ENCODE measurements at places on chromosomes 16 and 17. TPM values are rescaled to one million over a fixed set of nuclear protein-coding genes. Genes with fewer than 3 reads are reported as not detected.

DNA sequence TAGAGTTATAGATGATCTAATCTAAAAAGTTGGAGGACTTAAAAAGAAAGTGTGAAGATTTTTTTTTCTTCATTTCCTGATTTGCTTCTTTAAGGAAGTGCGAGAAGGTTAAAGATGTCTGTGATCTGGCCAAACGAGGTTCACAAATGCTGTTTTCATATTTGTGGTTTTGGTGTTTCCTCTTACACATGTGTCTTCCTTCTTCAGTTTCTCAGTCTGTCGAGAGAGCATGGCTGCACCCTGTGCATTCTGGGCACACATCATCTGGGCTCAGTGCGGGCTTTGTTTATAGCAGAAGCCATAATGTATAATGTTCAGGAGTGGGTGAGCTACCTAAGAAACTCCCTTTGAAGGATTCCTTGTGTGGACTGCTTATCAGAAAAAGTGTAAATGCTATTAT, 260.4 kb upstream of the TBX2 start:
- H3K4me3 ChIP-seq: no peak overlapping the region
- no peak for DNase-seq
- peak overlapping the region; percentile 26 for H3K27ac ChIP-seq
- H3K27me3 ChIP-seq: no peaks in the 10 kb centered on the region
- no peaks in the 10 kb centered on the region for H3K36me3 ChIP-seq

GRCh38 chr17:27489045-27489715, 32.9 kb downstream of the KSR1 start:
- no peak overlapping the region for H3K4me3 ChIP-seq
- H3K36me3 ChIP-seq: no peaks in the 10 kb centered on the region
- DNase-seq: peak; percentile 41
- H3K4me1 ChIP-seq: peaks cover 55% of the 10 kb centered on the region
- peak overlapping the region; percentile 66 for H3K27ac ChIP-seq
- H3K27me3 ChIP-seq: no peaks in the 10 kb centered on the region

DNA sequence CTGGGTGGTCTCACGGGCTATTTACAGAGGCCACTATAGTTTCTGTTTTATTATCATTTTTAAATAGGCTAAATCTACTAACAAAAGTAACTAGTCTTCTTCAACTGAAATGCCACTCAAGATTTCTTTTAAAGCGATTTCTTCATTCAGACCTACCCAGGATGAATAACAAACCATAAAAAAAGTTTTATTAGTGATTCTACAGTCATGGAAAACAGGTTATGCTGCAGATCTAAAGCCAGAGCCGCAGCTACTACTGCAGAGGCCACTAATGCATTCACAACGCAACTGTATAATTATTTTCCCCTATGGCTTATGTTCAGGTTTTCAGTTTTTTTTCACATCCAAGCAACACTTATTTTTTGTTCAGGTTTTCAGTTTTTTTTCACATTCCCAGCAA, 136.2 kb upstream of the AXIN2 start:
- DNase-seq: peak; percentile 26

GRCh38 chr17:76687298-76688164, 23.2 kb downstream of the MXRA7 start:
- DNase-seq: no peak
- H3K4me3 ChIP-seq: no peak overlapping the region
- peak overlapping the region; percentile 86 for H3K27ac ChIP-seq
- H3K36me3 ChIP-seq: no peaks in the 10 kb centered on the region

DNA sequence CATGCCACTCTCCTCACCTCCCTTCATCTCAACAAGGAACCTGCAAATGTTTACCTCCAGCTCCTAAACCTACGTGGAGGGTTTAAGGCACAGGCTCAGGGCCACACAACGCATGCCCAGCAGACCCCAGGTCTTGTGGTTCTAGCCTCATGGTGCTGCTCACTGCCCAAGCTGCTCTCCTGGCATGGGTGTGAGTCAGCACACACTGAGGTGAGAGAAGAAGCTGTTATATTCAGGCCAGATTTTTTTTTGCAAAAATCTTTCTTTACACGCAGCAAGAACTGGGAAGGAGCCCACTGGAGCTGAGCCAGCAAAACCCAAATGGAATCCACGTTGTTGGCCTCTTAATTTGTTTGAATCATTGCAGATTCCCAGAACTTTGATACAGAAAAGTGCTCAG, 5.5 kb upstream of the C16orf96 start:
- no peak overlapping the region for H3K27ac ChIP-seq
- H3K36me3 ChIP-seq: no peaks in the 10 kb centered on the region
- no peak overlapping the region for H3K4me3 ChIP-seq
- no peaks in the 10 kb centered on the region for H3K4me1 ChIP-seq
- H3K27me3 ChIP-seq: no peaks in the 10 kb centered on the region

DNA sequence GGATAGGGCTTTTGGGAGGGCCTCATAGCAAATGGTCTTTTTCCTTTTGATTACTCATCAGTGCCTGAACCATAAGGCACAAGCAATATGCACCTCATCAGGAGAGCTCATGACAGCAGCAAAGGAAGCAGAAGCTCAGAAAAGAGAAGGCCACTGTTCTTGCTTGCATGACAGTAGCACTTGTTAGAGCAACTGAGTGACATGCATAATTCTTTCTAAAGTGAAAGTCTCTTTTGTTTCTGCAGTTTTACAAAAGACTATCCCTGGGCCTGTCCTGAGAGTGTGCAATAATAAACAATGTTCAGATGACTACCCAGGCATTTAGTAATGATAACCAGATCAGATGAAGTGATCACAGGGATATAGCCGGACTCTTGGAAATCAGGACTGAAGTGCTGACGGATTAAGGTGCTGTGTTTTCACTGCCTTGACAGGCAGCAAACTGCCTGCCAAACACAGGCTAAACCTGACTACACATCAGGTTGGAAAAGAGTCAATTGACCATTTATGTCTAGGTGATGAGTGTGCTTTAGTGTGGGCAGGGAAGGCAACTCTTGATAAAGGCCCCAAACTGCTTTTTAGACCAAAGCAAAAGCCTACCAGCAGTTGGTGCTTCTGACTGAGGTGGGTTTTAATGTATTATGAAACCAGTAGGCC, 1860.3 kb downstream of the TP53TG3F start:
- DNase-seq: no peak
- no peaks in the 10 kb centered on the region for H3K27me3 ChIP-seq
- H3K4me1 ChIP-seq: no peaks in the 10 kb centered on the region
- H3K36me3 ChIP-seq: no peaks in the 10 kb centered on the region
- H3K4me3 ChIP-seq: no peak overlapping the region

DNA sequence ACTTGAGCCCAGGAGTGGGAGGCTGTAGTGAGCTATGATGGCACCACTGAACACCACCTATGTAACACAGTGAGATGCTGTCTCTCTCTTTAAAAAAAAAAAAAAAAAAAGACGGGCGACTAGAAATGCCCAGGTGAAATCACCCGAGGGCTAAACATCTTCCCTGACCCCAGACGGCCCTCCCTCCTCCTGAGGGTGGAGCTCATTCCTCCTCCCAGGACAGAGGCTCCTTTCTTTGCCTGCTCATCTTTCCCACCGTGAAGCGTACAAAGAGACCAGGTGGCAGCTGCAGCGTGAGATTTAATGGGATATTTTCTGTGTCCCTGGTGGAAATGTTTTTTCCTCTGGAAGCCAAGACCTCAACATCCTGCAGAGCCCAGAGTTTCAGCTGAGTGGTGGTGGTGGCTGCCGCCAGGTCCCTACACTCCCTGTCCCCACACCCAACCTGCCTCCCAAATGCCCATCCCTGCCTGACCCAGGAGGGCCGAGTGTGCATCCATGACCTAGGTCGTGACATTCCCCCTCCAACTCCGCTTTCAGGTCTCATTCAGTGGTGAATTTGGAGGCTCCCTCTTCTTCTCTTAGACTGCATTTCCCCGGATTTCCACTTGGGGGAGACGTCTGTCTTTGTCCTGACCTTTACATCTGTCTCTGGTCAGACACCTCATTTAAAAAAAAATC, 14.4 kb upstream of the GPRC5B start:
- DNase-seq: peak; percentile 73
- no peak overlapping the region for H3K27ac ChIP-seq
- no peak overlapping the region for H3K4me3 ChIP-seq
- H3K4me1 ChIP-seq: no peaks in the 10 kb centered on the region
- no peaks in the 10 kb centered on the region for H3K27me3 ChIP-seq

GRCh38 chr17:80518392-80518791, 26.2 kb upstream of the RPTOR start:
- H3K4me1 ChIP-seq: no peaks in the 10 kb centered on the region
- no peak overlapping the region for H3K27ac ChIP-seq
- DNase-seq: no peak
- no peaks in the 10 kb centered on the region for H3K36me3 ChIP-seq

DNA sequence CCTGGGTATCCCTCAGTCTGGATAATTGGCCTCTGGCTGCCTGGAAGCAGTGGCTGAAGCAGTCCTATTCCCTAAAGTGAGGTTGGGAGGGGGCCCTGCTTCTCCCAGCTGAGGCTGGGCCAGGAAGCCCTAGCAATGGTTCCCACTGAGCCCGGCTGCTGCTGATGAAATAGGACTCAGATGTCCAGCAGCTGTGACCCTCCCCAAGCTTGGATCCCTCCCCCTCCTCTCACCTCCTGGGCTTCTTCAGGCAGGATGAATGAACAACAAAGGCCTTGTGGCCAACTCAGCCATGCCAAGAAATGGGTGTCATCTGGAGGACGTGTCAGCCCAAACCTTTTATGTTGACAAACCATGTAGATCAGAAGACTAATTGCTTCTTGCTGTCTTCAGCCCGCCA, 42.0 kb downstream of the AXIN2 start:
- no peak for DNase-seq
- no peaks in the 10 kb centered on the region for H3K36me3 ChIP-seq
- no peak overlapping the region for H3K27ac ChIP-seq
- H3K4me3 ChIP-seq: no peak overlapping the region
- H3K27me3 ChIP-seq: no peaks in the 10 kb centered on the region

GRCh38 chr16:69747115-69747514, 7.6 kb downstream of the NOB1 start:
- no peak for DNase-seq
- no peak overlapping the region for H3K27ac ChIP-seq
- no peaks in the 10 kb centered on the region for H3K27me3 ChIP-seq
- H3K36me3 ChIP-seq: no peaks in the 10 kb centered on the region
- H3K4me1 ChIP-seq: no peaks in the 10 kb centered on the region
- H3K4me3 ChIP-seq: no peak overlapping the region

DNA sequence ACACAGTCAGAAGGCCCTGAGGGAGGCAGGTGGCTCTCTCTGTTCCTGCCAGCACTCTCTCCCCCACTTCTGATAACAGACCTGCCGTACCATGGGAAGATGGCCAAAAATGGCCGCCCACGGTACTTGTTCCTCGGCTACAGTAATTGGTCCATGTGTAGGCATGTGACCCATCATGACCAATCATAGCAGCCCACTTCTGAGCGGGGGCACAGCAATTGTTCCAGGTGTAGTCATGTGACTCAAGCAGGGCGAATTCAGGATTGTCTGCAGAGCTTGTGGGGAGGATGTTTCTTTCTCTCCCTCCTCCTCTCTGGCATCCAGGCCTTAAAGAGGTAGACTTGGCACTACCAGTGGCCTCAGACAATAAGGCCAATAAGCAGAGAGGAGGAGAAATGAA, 250.4 kb downstream of the MRTFB start:
- H3K36me3 ChIP-seq: no peaks in the 10 kb centered on the region
- DNase-seq: no peak
- no peak overlapping the region for H3K4me3 ChIP-seq
- H3K27ac ChIP-seq: no peak overlapping the region

DNA sequence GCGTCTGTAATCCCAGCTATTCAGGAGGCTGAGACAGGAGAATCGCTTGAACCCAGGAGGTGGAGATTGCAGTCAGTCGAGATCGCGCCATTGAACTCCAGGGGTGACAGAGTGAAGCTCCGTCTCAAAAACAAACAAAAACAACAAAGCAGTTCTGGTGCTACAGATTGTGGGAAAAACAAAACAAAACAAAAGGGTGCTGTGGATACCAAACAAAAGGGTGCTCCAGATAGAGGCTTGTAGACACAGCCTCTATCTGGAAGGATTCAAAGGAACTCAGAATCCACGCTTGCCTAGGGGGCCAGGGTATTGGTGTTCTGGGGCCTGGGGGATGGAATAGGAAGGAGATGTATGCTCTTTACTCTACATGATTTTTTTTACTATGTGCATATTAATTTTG, 2.5 kb downstream of the MYLK3 start:
- H3K27ac ChIP-seq: no peak overlapping the region
- H3K4me3 ChIP-seq: no peak overlapping the region
- no peak for DNase-seq

GRCh38 chr17:73394512-73395450, 83.0 kb upstream of the CDC42EP4 start:
- H3K36me3 ChIP-seq: no peaks in the 10 kb centered on the region
- no peak overlapping the region for H3K4me3 ChIP-seq
- no peak for DNase-seq
- H3K27ac ChIP-seq: no peak overlapping the region
- no peaks in the 10 kb centered on the region for H3K4me1 ChIP-seq
- no peaks in the 10 kb centered on the region for H3K27me3 ChIP-seq

DNA sequence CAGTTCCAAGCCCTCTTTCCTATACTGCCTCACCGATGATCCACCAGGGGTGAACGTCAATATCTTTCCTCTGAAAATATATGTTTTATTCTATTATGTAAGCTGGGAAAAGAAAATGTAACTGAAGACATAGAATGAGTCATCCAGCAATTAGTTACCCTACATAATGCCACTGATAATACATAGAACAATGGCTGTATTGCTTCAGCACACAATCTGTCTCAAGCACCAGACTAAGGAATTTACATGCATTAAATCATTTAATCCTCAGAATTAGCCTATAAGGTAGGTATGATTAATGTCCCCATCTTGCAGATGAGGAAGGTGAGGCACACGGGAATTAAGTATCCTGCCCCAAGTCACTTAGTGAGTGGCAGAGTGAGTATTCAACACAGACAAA, 472.8 kb downstream of the TOX3 start:
- no peaks in the 10 kb centered on the region for H3K27me3 ChIP-seq
- H3K36me3 ChIP-seq: no peaks in the 10 kb centered on the region

DNA sequence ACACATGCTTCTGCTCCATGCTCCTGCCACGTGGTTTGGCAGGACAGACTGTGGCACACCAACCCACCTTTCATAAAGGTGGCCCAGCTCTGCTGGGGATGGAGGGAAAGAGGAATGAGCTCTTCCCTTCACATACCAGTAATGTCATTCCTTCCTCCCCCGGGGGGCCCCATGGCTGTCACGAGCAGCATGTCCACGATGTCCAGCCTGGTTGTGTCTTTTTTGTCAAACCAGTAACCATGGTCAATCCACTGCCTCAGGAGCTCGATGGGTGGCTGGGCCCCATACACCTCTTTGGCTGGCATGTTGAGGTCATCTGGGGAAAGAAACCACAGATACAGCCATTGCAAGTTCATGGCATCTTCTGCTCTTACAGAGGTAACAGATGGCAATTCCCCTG, 96.6 kb downstream of the LYRM1 start:
- no peak overlapping the region for H3K27ac ChIP-seq
- no peaks in the 10 kb centered on the region for H3K27me3 ChIP-seq
- no peaks in the 10 kb centered on the region for H3K4me1 ChIP-seq

NOTUM gene
- 4.7 TPM for polyA plus RNA-seq

G6PC1 gene
- 8.2 TPM for polyA plus RNA-seq

CHST6 gene
- 0.37 TPM for polyA plus RNA-seq

TBC1D3H gene
- polyA plus RNA-seq: not detected

KRT25 gene
- not detected for polyA plus RNA-seq

KCTD19 gene
- polyA plus RNA-seq: not detected

MYH13 gene
- polyA plus RNA-seq: not detected

NPIPB13 gene
- polyA plus RNA-seq: 1.9 TPM

NPIPB9 gene
- 1.5 TPM for polyA plus RNA-seq

Data from hepatocyte (in vitro differentiated cells).